ENCODE measurements at places on chromosomes 5 and 9.

- DNase-seq = no peak
Measured at GRCh38 chr9:136198605-136199083, 6.3 kb downstream of the LHX3 start.

- no peak for DNase-seq
Measured at GRCh38 chr9:108022246-108022935, 532.8 kb upstream of the KLF4 start.

GRCh38 chr9:14395317-14396082, 81.6 kb upstream of the NFIB start:
- no peak for DNase-seq

DNA sequence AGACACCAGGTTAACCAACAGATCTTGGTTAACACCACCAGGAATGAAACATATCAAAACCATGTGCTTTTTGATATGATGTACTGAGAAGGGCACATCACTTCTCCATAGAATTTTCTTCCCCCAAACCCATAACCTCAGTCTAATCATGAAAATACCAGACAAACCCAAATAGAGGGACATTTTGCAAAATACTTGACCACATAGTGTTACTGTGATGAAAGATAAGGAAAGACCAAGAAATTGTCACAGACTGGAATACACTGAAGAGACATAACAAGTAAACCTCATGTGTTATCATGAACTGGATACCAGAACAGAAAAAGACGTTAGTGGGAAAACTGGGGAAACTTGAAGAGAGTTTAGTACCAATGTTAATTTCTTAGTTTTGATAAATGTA, 74.9 kb upstream of the VCAN start:
- DNase-seq = no peak

GRCh38 chr5:4313138-4313537, 717.5 kb downstream of the IRX1 start:
- DNase-seq = no peak

DNA sequence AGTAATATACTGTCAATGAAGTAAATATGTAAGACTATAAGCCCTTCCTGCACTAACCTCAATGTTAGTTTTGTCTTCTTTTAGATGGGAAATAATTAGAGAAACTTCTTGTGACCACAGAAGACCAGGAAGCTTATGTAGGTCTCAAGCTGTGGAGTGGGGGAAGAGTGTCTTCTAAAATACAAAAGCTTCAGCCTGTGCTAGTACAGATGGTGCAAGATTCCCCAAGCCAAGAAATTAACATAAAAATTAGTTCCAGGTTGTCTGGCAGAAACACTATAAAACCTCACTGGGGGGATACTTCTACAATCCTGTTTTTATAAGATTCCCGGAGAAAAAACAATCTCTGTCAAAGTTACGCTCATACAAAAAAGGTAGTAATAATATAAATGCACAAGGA, 103.6 kb downstream of the FNBP1 start:
- DNase-seq = no peak

- no peak for DNase-seq
Measured at GRCh38 chr9:129612815-129613519, 7.9 kb downstream of the C9orf50 start.

- DNase-seq = no peak
Measured at GRCh38 chr5:168975331-168975730, 325.6 kb downstream of the SLIT3 start.

DNA sequence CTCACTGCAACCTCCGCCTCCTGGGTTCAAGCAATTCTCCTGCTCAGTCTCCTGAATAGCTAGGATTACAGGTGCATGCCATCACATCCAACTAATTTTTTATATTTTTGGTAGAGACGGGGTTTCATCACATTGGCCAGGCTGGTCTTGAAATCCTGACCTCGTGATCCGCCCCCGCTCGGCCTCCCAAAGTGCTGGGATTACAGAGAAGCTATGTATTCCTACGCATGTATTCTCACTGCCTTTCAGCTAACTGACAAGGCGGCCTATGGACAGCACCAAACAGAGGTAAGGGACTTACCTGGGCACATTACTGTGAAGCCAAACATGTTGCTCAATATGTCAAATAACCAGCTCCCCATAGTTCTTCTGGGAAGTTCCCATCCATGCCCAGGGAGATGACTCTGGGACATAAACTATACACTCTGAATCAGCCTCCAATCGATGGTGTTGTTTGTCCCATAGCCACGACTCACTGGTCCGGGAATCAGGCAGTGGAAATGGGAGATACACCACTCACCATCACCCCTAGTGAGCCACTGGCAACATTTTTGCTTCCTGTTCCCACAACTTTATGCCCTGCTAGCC, 114.6 kb downstream of the SYK start:
- no peak for DNase-seq

- DNase-seq = peak; percentile 21
Measured at GRCh38 chr9:124320062-124320973, 62.6 kb downstream of the NEK6 start.

DNA sequence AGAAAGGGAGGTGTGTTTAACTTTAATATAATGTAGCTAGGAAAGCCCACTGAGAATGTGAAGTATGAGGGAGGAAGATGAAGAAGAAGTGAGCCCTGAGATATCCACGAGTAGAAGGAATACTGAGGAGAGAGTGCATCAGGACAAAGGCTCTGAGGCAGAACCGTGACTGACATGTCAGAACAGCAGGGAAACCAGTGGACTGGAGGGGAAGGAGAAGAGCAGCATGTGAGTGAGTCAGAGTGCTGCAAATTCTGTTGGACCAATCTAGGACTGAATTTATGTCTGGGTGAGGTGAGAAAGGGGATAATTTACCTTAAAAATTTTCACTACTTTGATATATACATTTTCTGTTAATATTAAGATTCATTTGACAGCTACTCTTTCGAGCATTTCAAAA, 110.3 kb downstream of the ST8SIA4 start:
- no peak for DNase-seq

- DNase-seq = no peak
Measured at GRCh38 chr9:99181621-99182020, 40.1 kb downstream of the ALG2 start.

GRCh38 chr9:94269264-94269663, 10.2 kb downstream of the ZNF169 start:
- no peak for DNase-seq

GRCh38 chr5:32713770-32714381, 2.8 kb downstream of the NPR3 start:
- no peak for DNase-seq

DNA sequence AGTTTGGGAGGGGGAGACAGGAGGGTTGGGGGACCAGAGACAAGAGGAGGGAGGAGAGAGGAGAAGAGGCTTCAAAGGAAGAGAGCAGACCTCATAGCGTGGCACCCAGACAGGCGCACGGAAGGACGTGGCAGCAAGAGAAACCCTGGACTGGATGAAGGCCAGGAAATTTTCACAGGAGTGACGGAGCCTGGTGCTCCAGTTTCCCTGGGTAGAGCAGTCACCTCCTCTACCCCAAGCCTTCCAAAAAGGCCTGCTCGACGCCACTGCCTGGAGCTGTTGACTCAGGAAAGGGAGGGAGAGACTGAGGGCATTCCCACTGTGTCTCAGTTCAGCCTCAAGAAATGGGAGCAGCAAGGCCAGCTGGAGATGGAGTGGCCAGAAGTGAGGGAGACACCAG, 19.3 kb downstream of the AK8 start:
- no peak for DNase-seq

GRCh38 chr9:22147813-22148527, 138.9 kb upstream of the CDKN2B start:
- peak; percentile 11 for DNase-seq

DNA sequence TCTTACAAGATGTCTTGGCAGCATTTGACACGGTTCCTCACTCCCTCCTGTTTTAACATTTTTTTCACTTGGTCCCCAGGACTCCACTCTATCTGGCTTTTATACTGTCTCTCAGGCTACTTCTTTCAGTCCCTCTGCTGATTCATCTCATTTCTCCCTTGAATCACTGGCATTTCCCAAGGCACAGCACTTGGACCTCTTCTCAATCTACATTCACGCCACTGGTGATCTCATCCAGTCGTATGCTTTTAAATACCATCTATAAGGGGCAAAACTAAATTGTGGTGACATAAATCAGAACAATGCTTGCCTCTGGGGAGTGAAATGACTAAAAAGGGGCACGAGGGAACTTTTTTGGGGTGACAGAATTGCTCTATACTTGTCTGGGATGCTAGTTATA, 47.1 kb downstream of the MAPKAP1 start:
- DNase-seq = no peak

- DNase-seq = no peak
Measured at GRCh38 chr5:140258016-140258415, 44.9 kb downstream of the PFDN1 start.

DNA sequence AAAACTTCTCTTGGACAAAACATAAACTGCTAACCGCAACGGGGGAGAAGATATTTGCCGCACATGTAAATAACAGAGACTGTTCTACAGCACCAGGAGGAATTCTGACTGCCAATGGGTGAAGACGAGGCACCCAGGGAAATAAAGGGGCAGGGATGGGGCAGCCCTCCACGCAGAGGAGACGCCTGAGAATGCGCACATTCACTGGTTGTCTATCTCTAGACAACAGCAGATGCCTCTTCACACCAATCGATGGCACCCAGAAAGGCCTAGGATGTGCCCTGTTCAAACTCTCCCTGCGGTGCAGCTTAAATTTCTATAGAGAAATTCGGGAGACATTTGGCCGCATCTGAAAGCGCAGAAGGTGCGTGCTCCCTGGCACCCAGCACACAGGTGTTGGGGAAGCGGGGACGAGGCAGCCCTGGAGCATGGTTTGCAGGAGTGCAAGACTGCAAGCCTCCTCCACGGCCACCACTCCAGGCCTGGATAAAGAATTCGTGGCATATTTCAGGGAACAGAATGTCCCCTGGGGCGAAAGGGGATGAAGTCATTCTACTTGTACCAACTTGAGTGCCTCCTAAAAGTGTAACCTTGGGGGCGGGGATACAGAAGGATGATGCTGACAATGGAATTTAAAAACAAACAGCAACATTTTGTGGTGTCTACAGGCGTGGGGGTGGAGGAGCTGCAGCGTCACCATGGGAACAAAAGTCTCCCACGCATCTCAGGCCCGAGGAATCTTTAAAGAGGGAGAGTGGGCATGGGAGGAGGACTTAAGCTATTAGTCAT, 6.3 kb upstream of the IRX2 start:
- DNase-seq = no peak

GRCh38 chr9:132869266-132869665, 8.8 kb downstream of the AK8 start:
- DNase-seq = no peak

- DNase-seq = no peak
Measured at GRCh38 chr5:79109527-79110492, 1.8 kb upstream of the BHMT start.

DNA sequence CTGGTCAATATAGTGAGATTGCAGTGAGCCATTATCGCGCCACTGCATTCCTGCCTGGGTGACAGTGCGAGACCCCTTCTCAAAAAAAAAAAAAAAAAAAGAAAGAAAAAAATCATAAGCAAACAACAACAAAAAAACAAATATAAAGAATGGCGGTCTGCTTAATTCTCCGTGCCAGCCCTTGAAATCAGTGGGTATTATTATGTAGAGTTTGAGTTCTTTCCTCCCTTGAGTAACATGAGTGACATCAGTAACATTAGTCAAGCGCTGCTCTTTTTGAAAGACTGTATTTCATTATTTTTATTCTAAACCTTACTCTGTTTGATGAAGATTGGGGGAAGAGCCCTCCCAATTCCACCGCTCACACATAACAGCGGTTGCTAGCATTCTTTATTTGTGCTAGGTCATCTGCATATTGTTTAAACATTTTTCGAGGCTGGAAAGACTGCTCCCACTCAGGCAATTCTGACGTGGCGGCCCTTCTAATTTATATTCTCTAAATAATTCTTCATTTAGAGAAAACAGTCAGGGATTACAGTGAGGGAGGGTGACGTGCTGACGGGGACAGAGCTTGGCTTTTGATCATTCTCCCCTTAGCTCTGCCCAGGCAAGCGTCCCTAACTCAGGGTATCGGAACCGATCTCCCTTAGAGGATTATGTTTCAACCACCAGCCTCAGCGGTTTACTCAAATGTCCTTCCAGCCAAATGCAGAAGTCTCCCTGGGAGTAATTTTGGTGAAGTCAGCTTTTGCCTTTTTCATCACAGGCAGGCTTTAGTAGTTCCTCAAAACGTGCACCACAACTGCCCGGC, 860 bp upstream of the MARCHF6 start:
- DNase-seq = peak; percentile 12

- DNase-seq = no peak
Measured at GRCh38 chr5:146866263-146866662, 12.3 kb downstream of the PPP2R2B start.

DNA sequence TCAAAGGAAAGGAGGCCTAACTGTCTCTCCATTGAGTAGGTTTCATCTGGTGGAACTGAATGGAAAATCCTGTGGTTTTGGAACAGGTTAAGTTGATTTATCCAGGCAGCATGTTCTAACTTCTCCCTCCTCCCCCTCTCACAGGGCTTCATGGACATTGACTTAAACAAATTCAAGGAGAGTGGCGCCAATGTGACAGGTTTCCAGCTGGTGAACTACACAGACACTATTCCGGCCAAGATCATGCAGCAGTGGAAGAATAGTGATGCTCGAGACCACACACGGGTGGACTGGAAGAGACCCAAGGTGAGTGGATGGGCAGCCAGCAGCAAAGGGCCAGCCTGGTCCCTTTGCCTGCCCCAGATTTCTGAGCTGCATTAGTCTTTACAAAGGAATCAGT, 183.9 kb downstream of the GRIA1 start:
- DNase-seq = no peak

DNA sequence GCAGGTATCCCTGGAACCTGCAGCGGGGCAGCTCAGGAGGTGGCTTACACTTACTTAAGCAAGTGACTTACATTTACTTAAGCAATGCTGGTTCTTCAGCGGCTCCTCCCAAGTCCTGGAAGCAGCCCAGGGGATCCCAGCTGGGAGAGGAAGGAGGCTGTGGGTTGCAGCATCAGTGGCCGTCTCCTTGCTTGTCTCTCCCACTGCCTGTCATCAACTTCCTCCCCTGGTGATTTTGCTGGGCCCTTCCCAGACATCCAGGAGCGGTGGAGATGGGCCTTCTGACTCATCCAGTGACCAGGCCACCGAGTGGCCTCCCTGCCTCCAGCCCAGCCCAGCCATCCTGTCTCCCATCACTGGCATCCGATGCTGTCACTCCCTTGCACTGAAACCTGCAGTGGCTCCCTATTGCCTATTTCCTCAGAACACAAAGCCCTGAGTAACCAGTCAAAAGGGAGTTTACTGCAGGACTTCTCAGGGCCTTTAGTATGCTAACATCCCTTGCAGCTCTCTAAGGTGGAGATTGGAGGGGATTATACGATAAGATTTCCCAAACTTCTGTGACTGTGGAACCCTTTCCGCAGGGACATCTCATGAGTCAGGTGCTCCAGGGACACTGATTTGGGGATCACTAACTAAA, 155.9 kb upstream of the PHYKPL start:
- DNase-seq = no peak

GRCh38 chr5:36417221-36417620, 115.5 kb upstream of the RANBP3L start:
- no peak for DNase-seq

DNA sequence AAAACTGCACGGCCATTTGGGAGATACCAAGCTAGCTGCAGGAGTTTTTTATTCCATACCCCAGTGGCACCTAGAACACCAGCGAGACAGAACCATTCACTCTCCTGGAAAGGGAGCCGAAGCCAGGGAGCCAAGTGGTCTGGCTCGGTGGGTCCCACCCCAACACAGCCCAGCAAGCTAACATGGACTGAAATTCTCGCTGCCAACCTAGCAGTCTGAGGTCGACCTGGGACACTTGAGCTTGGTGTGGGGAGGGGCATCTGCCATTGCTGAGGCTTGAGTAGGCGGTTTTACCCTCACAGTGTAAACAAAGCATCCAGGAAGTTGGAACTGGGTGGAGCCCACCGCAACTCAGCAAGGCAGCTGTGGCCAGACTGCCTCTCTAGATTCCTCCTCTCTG, 108.9 kb upstream of the CHD1 start:
- no peak for DNase-seq

All from stimulated activated CD4-positive, alpha-beta T cell treated with anti-CD3 and anti-CD28 coated beads, Interleukin-1b, Interleukin-23, amount 100 ng/mL, for 4 hours (primary cell).